ENCODE measurements at places on chromosomes 6 and 20.
A peak's percentile ranks its signal among the peaks of the same experiment; 100 is the strongest.

GRCh38 chr6:90835596-90836212 lies 248.8 kb upstream of the MAP3K7 start:
- no peak for DNase-seq
- H3K4me1 ChIP-seq, result no peaks in the 10 kb centered on the region
- no peak overlapping the region for H3K27ac ChIP-seq
- H3K27me3 ChIP-seq, result no peaks in the 10 kb centered on the region
- no peak overlapping the region for H3K4me3 ChIP-seq
- H3K36me3 ChIP-seq, result no peaks in the 10 kb centered on the region

DNA sequence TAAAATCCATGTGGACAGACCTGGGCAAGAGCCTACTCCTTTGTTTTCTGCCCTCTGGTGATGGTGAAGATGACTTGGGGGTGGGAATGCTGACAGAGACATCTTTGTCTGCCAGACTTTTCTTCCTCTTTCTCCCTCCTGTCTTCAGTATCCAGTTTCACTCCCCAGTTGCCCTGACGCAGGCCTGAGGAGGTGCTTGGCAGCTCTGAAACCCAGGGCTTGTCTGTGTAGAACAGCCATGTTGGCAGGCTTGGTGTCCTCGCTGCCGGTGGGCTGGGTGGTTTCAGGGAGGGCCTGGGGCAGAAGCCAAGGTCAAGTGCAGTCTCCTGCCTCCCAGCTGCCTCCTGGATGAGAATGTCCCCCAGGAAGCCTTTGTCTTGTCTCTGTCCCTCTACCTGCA lies 22.5 kb downstream of the CCDC167 start:
- no peak overlapping the region for H3K4me3 ChIP-seq
- no peaks in the 10 kb centered on the region for H3K27me3 ChIP-seq

GRCh38 chr6:49978332-49979226 lies 9.2 kb upstream of the DEFB113 start:
- DNase-seq, result no peak
- H3K27me3 ChIP-seq, result no peaks in the 10 kb centered on the region
- no peaks in the 10 kb centered on the region for H3K36me3 ChIP-seq
- no peaks in the 10 kb centered on the region for H3K4me1 ChIP-seq
- H3K4me3 ChIP-seq, result no peak overlapping the region

- no peak for DNase-seq
- H3K27ac ChIP-seq, result no peak overlapping the region
- no peaks in the 10 kb centered on the region for H3K4me1 ChIP-seq
- no peaks in the 10 kb centered on the region for H3K36me3 ChIP-seq
- H3K4me3 ChIP-seq, result no peak overlapping the region
Measured at GRCh38 chr20:42276718-42277602, 658.8 kb upstream of the CHD6 start.

- H3K4me3 ChIP-seq, result no peak overlapping the region
- no peak for DNase-seq
- no peak overlapping the region for H3K27ac ChIP-seq
- H3K36me3 ChIP-seq, result no peaks in the 10 kb centered on the region
- H3K4me1 ChIP-seq, result no peaks in the 10 kb centered on the region
Measured at GRCh38 chr6:45148278-45148677, 179.9 kb upstream of the RUNX2 start.

- no peaks in the 10 kb centered on the region for H3K4me1 ChIP-seq
- no peaks in the 10 kb centered on the region for H3K27me3 ChIP-seq
- DNase-seq, result no peak
- H3K36me3 ChIP-seq, result no peaks in the 10 kb centered on the region
- no peak overlapping the region for H3K4me3 ChIP-seq
Measured at GRCh38 chr6:17265570-17265969, 15.6 kb upstream of the RBM24 start.

DNA sequence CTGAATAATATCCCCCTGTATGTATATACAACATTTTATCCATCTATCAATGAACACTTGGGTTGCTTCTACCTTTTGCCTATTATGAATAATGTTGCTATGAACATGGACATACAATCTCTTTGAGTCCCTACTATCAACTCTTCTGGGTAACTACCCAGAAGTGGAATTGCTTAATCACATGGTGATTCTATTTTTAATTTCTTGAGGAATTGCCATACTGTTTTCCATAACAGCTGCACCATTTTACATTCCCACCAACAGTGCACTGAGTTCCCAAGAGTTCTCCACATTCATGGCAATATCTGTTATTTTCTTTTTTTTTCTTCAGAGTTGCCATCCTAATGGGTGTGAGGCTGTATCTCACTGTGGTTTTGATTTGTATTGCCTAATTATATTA lies 88.3 kb downstream of the ZHX3 start:
- H3K27me3 ChIP-seq, result no peaks in the 10 kb centered on the region
- H3K4me1 ChIP-seq, result peaks cover 4% of the 10 kb centered on the region
- H3K4me3 ChIP-seq, result no peak overlapping the region
- H3K27ac ChIP-seq, result no peak overlapping the region
- DNase-seq, result no peak

DNA sequence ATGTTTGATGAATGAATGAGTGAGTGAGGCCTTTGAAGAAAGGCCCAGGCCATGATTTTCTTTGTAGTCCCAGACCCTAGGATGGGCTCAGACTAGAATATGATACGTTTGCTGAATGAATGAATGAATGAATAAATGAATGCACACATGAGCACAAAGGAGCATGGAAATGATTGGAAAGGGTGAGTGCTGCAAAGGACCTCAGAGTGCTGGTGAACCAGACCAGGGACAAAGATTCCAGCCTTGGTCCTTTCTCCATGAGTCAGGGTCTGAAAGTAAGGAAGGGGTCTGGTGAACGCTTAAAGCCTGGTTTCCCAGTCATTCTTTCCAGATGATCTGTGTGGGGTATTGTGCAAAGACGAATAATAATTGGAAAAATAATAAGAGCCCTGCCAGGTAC lies 40.0 kb upstream of the MRPS18A start:
- peaks cover 25% of the 10 kb centered on the region for H3K4me1 ChIP-seq
- DNase-seq, result no peak
- no peaks in the 10 kb centered on the region for H3K36me3 ChIP-seq
- no peaks in the 10 kb centered on the region for H3K27me3 ChIP-seq

GRCh38 chr6:71287038-71287437 lies 1.6 kb upstream of the OGFRL1 start:
- peak; percentile 12 for DNase-seq
- H3K27ac ChIP-seq, result peak overlapping the region; percentile 91
- H3K4me1 ChIP-seq, result peaks cover 33% of the 10 kb centered on the region
- no peak overlapping the region for H3K4me3 ChIP-seq
- H3K27me3 ChIP-seq, result no peaks in the 10 kb centered on the region
- no peaks in the 10 kb centered on the region for H3K36me3 ChIP-seq

DNA sequence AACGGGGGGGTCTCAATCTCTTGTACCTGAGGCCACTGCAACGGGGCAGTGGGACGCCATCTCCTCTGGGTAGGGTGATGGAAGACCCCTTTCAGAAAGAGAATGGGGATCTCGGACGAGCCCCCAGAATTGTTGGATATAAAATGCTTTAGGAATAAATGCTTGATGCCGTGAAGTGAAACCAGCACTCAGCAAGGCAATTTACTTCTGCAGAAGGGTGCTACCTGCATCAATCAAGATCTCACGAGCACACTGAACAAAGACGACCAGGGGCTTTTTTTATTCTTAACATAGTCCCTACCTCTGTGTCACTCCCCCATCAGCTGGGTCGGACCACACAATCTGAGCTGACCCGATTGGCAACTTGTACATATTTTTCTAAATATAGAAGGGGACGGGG lies 203.6 kb upstream of the TBX18 start:
- no peaks in the 10 kb centered on the region for H3K27me3 ChIP-seq
- H3K4me3 ChIP-seq, result no peak overlapping the region
- H3K27ac ChIP-seq, result no peak overlapping the region
- DNase-seq, result no peak
- H3K4me1 ChIP-seq, result no peaks in the 10 kb centered on the region
- no peaks in the 10 kb centered on the region for H3K36me3 ChIP-seq

DNA sequence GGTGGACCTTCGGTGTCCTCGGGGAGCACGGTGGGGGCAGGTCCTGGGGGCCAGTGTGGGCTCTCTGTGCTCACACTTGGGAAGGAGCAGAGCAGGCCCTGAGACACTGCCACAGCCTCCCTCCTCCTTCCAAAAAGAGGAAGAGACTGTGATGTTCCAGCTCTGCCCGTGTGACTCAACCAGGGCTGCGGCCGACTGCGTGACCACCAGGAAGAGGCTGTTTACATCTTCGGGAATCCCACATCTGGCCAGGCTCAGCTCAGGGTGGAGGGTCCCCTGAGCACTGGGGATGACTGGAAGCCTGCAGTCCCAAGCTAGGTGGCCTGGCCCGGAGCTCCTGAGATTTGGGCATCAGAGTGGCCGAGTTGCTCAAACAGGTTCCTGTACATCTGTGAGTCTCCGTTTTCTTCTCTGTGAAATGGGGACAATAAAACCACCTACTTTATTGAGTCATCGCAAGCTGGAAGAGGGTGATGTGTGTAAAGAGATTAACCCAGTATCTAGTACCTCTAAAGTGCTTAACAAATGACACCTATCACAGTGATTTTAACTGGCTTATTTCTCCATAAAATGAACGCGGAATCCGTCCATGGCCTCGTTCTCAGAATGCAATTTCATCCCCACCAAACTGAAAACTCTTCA lies 242.1 kb downstream of the DLL1 start:
- no peaks in the 10 kb centered on the region for H3K36me3 ChIP-seq
- H3K27ac ChIP-seq, result no peak overlapping the region
- peaks cover 4% of the 10 kb centered on the region for H3K27me3 ChIP-seq
- no peak overlapping the region for H3K4me3 ChIP-seq

GRCh38 chr6:169190970-169191369 lies 62.7 kb downstream of the THBS2 start:
- H3K27me3 ChIP-seq, result no peaks in the 10 kb centered on the region
- H3K27ac ChIP-seq, result no peak overlapping the region
- H3K4me1 ChIP-seq, result no peaks in the 10 kb centered on the region
- no peak for DNase-seq
- no peak overlapping the region for H3K4me3 ChIP-seq
- no peaks in the 10 kb centered on the region for H3K36me3 ChIP-seq

- H3K4me1 ChIP-seq, result peaks cover 18% of the 10 kb centered on the region
- DNase-seq, result no peak
- H3K27me3 ChIP-seq, result no peaks in the 10 kb centered on the region
- H3K4me3 ChIP-seq, result no peak overlapping the region
- H3K27ac ChIP-seq, result peak overlapping the region; percentile 38
Measured at GRCh38 chr6:148999929-149000468, 253.2 kb downstream of the UST start.

GRCh38 chr6:96249755-96250154 lies 234.0 kb downstream of the FUT9 start:
- DNase-seq, result no peak
- H3K4me3 ChIP-seq, result no peak overlapping the region
- H3K36me3 ChIP-seq, result no peaks in the 10 kb centered on the region
- no peaks in the 10 kb centered on the region for H3K27me3 ChIP-seq

- no peaks in the 10 kb centered on the region for H3K4me1 ChIP-seq
- no peaks in the 10 kb centered on the region for H3K36me3 ChIP-seq
- H3K27ac ChIP-seq, result no peak overlapping the region
Measured at GRCh38 chr20:10741060-10741459, 67.3 kb upstream of the JAG1 start.

DNA sequence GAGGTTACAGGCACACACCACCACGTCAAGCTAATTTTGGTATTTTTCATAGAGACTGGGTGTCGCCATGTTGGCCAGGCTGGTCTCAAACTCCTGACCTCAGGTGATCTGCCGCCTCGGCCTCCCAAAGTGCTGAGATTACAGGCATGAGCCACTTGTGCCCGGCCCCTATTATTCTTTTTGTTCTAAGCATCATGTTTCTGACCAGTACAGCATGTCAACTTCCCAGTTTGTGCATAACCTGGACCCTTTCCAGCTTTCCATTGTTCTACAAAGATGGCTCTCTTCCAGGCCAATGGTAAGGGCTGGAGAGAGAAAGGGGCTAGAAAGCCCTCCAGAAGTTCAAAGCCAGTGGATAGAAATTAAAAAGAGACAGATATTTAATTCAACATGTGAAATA lies 91.3 kb upstream of the TNFAIP3 start:
- no peak overlapping the region for H3K4me3 ChIP-seq
- DNase-seq, result no peak
- H3K4me1 ChIP-seq, result no peaks in the 10 kb centered on the region
- H3K27me3 ChIP-seq, result no peaks in the 10 kb centered on the region
- no peaks in the 10 kb centered on the region for H3K36me3 ChIP-seq

GRCh38 chr6:13369591-13369990 lies 41.3 kb upstream of the TBC1D7 start:
- H3K36me3 ChIP-seq, result peaks cover 8% of the 10 kb centered on the region
- no peak for DNase-seq
- peaks cover 5% of the 10 kb centered on the region for H3K4me1 ChIP-seq
- H3K4me3 ChIP-seq, result no peak overlapping the region
- no peak overlapping the region for H3K27ac ChIP-seq

GRCh38 chr20:12072221-12072953 lies 154.7 kb downstream of the BTBD3 start:
- no peak for DNase-seq
- H3K4me1 ChIP-seq, result no peaks in the 10 kb centered on the region
- H3K27ac ChIP-seq, result no peak overlapping the region
- H3K4me3 ChIP-seq, result no peak overlapping the region
- no peaks in the 10 kb centered on the region for H3K36me3 ChIP-seq

GRCh38 chr6:150788089-150788488 lies 77.4 kb upstream of the MTHFD1L start:
- no peak for DNase-seq
- no peaks in the 10 kb centered on the region for H3K4me1 ChIP-seq
- H3K27me3 ChIP-seq, result no peaks in the 10 kb centered on the region
- H3K36me3 ChIP-seq, result no peaks in the 10 kb centered on the region
- H3K27ac ChIP-seq, result no peak overlapping the region

- H3K36me3 ChIP-seq, result peaks cover 65% of the 10 kb centered on the region
- H3K4me3 ChIP-seq, result no peak overlapping the region
- no peaks in the 10 kb centered on the region for H3K27me3 ChIP-seq
- no peaks in the 10 kb centered on the region for H3K4me1 ChIP-seq
- no peak overlapping the region for H3K27ac ChIP-seq
- DNase-seq, result no peak
Measured at GRCh38 chr6:125924169-125924568, 32.4 kb upstream of the HINT3 start.

GRCh38 chr6:22670605-22671004 lies 101.2 kb downstream of the HDGFL1 start:
- H3K27ac ChIP-seq, result no peak overlapping the region
- no peaks in the 10 kb centered on the region for H3K36me3 ChIP-seq
- no peak for DNase-seq
- no peak overlapping the region for H3K4me3 ChIP-seq
- H3K27me3 ChIP-seq, result no peaks in the 10 kb centered on the region
- no peaks in the 10 kb centered on the region for H3K4me1 ChIP-seq

DNA sequence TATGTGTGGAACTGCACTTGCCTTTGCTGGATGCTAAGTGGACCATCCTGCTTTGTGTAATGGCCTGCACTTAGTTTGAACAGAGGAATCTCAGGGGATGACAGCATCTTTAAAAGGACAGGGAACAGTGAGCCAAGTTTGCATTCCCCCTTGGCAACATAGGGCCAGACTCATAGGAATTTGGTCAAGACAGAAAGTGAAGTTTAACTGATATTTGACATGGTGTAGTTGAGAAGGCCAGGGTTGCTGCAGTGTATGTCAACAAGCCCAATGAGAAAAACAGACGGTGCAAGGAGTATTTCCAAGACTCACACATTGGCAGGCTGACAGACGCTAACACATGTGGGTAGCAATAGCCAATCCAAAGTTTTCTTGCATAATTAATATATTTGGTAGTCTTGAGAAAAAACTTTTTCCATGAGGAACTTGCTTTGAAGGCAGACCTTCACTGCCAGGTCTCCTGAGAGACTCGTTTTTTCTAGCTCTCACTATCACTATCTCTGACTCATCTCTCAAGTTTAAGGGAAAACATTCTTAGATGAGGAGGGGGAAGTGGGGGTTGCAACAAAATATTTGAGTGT lies 213.8 kb downstream of the IBTK start:
- DNase-seq, result no peak
- no peaks in the 10 kb centered on the region for H3K36me3 ChIP-seq
- H3K27me3 ChIP-seq, result no peaks in the 10 kb centered on the region
- no peak overlapping the region for H3K4me3 ChIP-seq
- H3K4me1 ChIP-seq, result no peaks in the 10 kb centered on the region

Data from natural killer cell (primary cell).